ENCODE measurements at places on chromosomes 5 and 9.

- peak; percentile 24 for DNase-seq
Measured at GRCh38 chr5:80117446-80117845, 82.3 kb downstream of the THBS4 start.

- no peak for DNase-seq
Measured at GRCh38 chr9:137423514-137424291, 510 bp downstream of the NOXA1 start.

- DNase-seq: no peak
Measured at GRCh38 chr5:56246769-56247168, 13.6 kb upstream of the ANKRD55 start.

DNA sequence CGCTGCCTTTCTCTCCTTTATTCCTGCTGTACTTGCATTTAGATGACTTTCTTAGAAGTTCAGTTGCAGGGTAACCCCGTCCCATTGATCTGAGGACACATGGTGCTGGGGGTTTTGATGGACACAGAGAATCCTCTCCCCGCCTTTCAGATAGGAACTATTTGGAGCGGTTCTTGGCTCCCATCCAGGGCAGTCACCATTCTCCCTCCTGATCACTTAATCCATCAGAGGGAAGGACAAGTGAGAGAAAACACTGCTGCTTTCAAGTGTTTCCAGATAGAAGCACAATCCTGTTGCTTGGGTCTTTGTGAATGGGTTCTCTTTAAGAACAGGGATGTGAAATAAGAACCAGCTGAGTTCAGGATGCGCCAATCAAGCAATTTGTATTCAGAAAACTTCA, 85.2 kb downstream of the IRX1 start:
- DNase-seq: no peak

DNA sequence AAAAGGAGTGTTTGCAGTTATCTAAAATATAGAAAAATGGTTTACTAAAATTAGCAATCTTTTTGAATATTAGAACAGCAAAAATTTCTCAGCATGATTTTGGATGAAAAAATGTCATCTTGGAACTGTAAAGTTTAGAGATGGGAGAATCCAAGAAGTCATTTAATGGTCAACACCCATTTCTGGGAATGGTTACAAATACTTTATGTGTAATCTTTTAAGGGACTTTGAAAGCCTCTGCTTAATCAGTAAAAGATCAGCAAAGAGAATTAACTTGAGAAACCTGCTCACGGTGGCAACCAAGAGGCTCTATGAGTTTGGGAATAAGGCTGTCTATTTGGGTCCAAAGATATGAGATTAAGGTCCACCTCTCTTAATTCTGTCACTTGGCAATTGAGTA, 13.0 kb downstream of the C1QTNF3 start:
- DNase-seq: no peak

GRCh38 chr5:140546851-140547507, 483 bp upstream of the EIF4EBP3 start:
- DNase-seq: no peak

DNA sequence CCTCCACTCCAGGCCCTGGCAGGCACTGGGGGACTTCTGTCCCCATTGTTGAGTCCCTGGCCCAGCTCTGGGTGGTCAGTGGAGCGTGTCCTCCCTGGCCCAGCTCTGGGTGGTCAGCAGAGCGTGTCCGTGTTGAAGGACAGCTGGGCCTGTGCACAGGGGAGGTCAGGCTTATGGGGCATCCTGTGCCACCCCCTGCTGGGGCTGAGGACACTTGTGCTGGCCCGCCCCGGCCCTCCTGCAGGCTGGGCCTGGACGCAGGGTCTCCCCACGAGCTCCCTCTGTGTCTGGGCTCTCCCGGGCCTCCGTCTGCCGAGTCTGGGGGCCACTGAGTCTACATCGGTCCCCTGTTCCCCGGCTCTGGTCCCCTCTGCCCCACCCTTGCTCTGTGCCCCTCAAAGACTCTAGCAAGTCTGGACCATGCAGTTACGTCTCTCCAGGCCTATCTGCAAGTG, 11.5 kb upstream of the CLIC3 start:
- no peak for DNase-seq

GRCh38 chr9:23979491-23979890, 153.5 kb upstream of the ELAVL2 start:
- DNase-seq: no peak

GRCh38 chr5:153542536-153542935, 52.1 kb downstream of the GRIA1 start:
- no peak for DNase-seq

- no peak for DNase-seq
Measured at GRCh38 chr5:150779397-150780186, 1.0 kb downstream of the SMIM3 start.

- DNase-seq: no peak
Measured at GRCh38 chr5:159203351-159203750, 6.0 kb downstream of the RNF145 start.

DNA sequence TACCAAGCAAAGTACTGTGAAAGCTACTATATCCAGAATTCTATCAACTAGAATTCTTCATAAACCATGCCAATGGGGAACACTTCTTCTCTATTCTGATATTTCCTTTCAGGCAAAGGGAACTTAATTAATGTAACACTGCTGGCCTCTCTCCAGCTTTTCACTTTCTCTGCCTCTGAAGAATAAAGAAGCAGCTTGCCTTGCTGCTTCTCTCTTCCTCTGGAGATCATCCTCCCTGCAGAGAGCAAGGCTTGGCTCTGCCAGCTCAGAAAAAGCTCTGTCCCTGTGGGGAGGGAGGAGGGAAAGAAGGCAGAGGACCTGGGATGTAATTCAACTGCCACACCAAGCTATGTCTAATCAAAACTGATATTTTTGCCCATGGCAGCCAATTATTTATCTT, 6.5 kb downstream of the CTNND2 start:
- no peak for DNase-seq

GRCh38 chr5:101047181-101047580, 144.1 kb upstream of the ST8SIA4 start:
- peak; percentile 7 for DNase-seq

GRCh38 chr5:53948598-53948997, 361.8 kb downstream of the ARL15 start:
- DNase-seq: no peak

- peak; percentile 50 for DNase-seq
Measured at GRCh38 chr5:369151-369868, 47.8 kb downstream of the AHRR start.

GRCh38 chr5:102975045-102975444, 144.9 kb downstream of the GIN1 start:
- peak; percentile 61 for DNase-seq

GRCh38 chr5:44568519-44568918, 179.3 kb upstream of the FGF10 start:
- DNase-seq: no peak

DNA sequence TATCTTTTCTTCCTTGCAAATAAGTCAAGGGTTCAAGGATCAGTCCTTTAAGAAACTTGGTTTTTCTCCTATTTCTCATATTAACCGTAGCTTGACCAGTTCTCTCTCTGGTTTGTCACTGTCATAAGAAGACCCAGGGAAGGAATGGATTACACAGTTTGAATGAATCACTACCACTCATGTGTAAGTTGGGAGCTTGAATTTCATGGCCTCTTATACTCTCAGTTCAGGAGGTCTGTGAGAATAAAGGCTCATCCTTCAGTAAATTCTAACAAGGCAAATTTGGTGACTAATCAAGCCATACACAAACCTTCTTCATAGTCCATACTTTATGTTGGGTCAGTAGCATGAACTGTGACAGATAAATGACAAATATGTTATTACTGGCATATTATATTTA, 323.1 kb upstream of the ACTBL2 start:
- no peak for DNase-seq

GRCh38 chr5:163347671-163348070, 89.7 kb upstream of the CCNG1 start:
- DNase-seq: peak; percentile 84

DNA sequence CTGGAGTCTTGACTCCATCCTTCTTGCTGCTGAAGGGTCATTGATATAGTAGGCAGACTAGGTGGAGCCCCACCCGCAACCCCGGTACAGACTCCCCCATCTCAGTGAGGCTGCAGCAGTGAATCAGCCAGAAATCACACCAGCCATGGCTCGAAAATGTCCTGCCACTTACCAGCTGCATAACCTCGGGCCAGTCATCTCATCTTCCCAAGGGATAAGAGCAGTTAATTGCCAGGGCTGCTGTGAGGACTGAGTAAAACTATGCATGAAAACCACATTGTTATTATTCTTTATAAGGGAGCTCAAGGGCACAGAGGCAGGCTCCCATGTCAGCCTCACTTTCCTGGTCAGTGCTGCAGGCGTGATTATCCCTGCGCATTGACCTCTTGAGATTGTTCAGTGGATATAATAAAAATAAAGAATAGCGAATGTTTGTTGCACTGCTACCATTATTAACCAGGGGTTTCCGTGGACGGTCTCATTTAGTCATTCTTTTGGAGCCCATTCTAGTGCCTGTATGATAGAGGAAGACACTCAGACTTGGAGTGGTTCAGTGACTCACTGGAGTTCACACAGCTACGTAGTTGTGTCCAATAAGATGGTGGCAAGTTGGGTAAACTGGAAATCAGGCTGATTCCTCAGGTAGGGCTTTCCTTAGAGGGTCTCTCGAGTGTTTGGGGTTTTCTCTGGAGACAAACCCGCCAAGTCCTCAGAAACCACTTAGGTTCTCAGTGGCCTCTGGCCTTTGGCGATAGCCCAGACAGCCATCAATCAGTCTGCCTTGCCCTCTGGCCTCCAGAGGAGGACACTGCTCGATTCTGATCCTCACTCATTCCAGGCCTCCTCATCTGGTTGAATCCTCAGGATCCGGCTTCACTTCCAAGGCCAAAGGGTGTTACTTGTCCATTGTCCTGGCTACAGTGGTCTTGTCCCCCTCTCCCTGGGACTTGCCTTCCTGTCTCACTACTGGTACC, 39.9 kb downstream of the COL15A1 start:
- no peak for DNase-seq

DNA sequence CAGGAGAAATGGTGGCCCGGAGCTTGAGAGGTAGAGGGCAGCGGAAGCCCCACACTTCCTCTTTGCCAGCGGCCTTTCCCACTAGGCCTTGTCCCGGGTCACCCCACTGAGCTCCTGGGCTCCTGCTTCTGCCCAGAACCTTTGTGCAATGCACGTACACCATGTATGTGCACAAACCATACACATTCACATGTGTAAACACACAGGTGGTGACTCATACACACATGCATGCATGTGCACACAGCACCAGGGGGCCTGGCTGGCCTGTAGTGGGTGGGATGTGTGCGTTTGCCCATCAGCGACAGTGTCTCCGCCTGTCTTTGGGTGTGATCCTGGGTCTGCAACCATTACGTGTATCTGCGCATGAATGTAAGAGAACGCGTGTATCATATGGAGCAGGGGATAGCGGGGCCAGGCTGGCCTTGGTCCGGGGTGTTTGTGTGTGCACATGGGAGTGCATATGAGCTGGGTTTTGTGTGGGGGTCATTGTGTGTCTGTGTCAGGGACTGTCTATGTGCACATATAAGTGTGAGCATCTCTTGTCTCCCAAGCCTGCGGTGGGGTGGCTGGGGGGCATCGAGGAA, 43.7 kb downstream of the PSD2 start:
- no peak for DNase-seq

GRCh38 chr5:154197801-154198491, 7.4 kb downstream of the GALNT10 start:
- peak; percentile 50 for DNase-seq

DNA sequence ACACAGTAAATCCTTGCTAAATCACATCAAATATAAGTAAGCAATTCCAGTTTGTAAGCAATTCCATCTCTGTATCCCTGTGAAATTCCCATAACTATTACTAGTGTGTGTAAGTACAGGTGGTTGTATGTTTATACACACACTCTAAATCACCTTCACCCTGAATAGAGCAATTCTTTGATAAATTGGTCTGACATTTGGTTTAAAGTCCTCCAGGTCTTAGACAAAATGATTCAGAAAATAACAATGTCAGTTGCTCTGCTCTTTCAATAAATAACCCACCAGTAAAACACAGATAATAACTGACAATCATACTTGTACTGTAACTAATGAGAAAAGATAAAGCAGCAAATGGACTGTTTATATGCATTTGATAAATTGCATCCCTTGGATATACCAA, 226.3 kb downstream of the SPOCK1 start:
- no peak for DNase-seq

GRCh38 chr5:90783460-90784333, 225.1 kb downstream of the ADGRV1 start:
- DNase-seq: peak; percentile 86

DNA sequence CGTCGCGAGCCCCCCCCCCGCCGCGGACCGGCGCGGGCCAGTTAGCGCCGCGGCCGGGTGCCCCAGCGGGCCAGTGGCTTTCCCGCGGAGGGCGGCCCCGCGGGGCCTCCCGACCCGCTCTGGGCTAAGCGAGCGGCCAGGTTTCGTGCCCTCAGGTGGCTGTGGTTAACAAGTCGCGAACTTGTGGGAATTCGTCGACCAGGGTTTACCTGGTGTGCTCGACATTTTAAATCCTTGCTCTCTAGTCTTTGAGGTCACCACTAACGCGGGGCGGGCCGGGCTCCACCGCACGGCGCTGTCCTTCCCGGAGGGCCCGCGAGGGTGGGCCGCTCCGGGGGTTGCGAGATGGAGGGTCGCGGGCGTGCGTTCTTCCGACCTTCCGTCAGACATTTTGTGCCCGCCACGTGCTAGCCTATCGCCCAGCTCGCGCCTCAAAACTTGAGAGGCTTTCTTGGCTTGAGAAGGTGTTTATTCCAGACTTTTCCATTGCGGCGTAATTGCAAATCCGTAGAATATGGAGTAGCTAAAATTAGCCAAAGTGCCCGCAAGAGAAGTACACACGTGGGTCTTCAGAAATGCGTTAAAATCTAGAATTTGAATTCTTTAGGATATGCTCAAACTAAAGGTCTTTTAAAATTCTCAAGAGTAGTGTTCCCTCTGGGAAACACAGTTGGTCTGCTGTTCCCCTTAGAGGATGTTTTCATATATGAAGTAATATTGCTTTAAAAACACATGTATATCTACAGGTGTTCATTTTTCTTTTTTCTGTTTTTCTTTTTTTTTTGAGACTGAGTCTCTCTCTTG, 2.1 kb downstream of the ANP32B start:
- DNase-seq: peak; percentile 74

DNA sequence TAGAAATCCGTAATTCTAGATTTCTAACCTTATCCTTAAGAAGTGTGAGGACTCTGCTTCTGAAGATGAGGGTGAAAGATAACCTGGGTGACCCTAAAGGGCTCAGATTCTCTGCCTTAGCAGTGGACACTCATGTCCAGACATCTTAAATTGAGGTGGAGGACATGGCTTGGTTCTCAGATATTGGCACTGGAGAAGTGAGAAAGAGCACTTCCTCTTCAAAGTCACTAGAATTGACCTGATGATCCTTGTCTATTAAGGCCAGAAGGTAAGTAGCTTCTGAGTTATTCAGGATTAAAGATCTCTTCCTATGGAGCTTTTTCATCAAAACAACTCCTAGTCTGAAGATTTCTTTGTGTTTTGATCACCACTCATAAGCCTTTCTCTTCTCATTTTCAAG, 54.8 kb downstream of the C9 start:
- no peak for DNase-seq

- DNase-seq: peak; percentile 37
Measured at GRCh38 chr9:91359734-91360470, 1.8 kb downstream of the AUH start.

Data from hematopoietic multipotent progenitor cell treated with erythropoietin and hydrocortisone succinate and interleukin-3 and kit ligand, for 6 days (in vitro differentiated cells).